ENCODE measurements at places on chromosomes 7 and 10.

DNA sequence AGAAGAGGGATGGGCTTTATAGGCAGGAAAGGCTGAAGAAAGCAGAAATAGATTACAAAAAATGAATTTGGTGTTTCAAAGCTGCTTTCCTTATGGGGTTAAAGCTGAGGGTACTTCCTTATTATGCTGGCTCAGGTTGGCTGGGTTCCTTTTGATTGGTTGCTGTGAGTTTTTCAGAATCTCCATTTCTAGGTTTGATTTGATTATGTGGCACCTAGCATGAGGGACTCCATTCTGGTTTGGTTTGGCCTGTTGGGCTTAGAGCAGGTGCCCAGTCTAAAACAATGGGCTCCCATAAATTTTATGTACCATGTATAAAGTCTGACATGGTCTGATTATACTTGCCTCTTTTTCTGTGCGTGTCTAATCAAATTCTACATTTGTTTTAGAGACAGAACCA is 362.7 kb downstream of the CXCL12 start:
- DNase-seq, result no peak

GRCh38 chr10:10677479-10677878 is 340.2 kb upstream of the CELF2 start:
- DNase-seq, result peak; percentile 33

GRCh38 chr10:133489816-133490588 is 36.3 kb downstream of the SCART1 start:
- DNase-seq, result no peak

- no peak for DNase-seq
Measured at GRCh38 chr10:101236376-101237080, 7.3 kb upstream of the LBX1 start.

DNA sequence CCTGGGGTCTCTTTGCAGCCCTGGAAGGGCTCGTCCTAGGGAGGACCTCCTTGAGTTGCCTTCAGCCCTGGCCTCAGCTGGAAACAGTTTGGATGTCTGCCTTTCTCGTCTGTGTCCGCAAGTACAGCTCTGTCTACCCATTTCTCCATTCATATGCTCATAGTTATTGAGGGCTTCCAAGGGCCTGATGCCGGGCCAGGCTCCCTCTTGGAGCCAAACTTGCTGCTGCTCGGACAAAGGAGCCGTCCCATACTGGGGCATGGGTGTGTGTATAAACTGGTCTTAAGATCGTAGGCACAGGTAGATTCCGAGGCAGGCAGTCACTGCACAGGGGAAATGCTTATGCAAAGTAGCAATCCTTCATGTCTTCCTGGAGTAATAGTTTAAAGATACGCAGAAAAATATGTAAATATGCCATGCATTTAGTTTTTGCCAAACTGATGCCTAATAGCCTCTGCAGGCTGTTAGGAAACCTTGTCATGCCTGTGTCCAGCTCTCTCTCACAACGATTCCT is 117.0 kb upstream of the BTBD16 start:
- no peak for DNase-seq

- DNase-seq, result no peak
Measured at GRCh38 chr10:128386231-128386630, 260.0 kb upstream of the MKI67 start.

- peak; percentile 75 for DNase-seq
Measured at GRCh38 chr7:116211006-116211912, 920 bp downstream of the TES start.

DNA sequence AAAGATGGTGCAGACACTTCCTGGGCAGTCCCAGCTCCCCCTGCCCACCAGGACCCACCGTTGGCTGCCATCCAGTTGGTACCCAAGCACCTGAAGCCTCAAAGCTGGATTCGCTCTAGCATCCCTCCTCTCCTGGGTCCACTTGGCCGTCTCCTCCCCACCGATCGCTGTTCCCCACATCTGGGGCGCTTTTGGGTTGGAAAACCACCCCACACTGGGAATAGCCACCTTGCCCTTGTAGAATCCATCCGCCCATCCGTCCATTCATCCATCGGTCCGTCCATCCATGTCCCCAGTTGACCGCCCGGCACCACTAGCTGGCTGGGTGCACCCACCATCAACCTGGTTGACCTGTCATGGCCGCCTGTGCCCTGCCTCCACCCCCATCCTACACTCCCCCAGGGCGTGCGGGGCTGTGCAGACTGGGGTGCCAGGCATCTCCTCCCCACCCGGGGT is 14.5 kb upstream of the LIMK1 start:
- DNase-seq, result no peak

- DNase-seq, result peak; percentile 83
Measured at GRCh38 chr10:70405037-70405824, 1.3 kb downstream of the EIF4EBP2 start.

- DNase-seq, result no peak
Measured at GRCh38 chr7:33798686-33799325, 106.5 kb upstream of the BMPER start.

- no peak for DNase-seq
Measured at GRCh38 chr7:31500656-31501055, 13.2 kb upstream of the ITPRID1 start.

DNA sequence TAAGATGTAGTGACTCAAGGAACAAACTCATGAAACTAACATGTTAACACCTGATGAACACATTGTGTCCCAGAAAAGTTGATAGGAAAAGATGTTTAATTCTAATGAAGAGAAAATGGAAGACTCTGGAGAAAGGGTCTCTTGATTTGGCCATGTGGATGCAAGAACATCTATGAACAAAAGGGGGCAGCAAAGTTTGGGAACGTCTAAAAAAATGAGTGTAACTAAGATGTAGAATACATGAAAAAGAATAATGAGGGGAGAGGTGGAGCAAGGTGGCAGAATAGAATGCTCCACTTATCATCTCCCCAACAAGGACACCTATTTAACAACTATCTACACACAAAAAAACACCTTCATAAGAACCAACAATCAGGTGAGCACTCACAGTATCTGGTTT is 805.1 kb downstream of the TNS3 start:
- DNase-seq, result no peak

DNA sequence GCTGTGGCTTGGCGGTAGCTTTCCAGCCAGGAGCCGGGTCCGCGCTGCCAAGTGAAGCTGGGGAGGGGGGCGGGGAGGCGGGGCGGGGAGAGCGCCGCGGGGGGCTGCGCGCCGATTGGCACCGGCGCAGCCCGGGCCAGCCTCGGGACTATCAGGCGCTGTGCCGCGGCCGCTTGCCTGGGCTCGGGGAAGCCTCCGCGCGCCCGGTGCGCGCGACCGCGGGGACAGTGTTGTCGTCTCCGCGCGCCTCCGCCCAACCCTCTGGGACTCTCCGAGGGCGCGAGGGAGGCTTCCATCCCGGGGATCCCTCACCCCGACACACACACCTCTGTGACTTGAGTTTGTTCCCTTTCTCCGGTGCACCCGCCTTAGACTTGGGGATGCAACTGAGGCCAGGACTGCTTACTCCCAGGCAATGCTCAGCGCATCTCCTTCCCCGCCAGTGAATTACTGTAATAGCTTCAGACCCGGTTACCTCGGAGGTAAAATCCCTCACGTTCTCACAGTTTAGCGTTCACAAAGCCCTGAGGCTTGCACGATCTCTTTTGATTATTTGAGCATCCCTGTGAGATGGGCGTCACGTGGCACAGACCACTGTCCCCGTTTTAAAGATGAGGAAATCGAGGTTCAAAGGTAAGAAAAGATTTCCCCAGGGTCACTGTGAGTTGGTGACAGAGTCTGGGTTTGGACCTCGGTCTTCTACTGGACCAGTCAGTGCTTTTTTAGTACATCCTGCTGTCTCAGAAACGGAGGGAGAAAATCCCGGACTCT is at the start of gene NKX1-2:
TSS of gene NKX1-2 (minus strand) at position 24 of the 771 bp plus-strand sequence. CDS start 92 bp downstream, outside the sequence.
- DNase-seq, result no peak

DNA sequence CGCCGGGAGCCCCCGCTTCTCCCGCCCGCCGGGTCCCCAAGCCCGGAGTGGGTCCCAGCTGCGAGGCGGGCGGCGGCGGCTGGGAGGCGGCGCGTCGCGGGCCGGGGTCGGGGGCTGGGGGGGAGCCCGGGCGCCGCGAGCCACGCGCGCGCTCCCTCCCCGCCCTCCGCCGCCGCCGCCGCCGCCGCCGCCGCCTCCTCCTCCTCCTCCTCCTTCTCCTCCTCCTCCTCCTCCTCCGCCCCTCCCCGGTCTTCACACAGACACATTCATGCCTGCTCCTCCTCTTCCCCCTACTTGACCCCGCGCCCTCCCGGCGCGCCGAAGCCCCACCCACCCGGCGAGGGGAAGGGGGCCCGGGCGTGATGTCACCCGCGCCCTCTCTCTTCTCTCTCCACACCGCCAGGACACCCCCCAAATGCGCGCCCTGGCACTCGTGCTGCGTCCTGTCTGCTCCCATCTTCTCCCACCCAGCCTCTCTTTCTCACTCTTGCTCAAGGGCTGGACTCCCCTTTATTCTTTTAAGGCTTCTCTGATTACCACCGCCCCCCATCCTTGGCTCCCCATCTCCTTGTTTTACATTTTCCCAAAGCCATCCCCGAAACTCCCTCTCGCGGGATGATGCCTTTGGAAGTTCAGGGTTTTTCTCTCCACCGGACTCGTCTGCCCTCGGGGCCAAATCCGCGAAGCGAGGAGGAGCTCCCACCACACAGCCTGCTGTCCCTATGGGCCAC is 967 bp upstream of the GLI3 start:
- no peak for DNase-seq

DNA sequence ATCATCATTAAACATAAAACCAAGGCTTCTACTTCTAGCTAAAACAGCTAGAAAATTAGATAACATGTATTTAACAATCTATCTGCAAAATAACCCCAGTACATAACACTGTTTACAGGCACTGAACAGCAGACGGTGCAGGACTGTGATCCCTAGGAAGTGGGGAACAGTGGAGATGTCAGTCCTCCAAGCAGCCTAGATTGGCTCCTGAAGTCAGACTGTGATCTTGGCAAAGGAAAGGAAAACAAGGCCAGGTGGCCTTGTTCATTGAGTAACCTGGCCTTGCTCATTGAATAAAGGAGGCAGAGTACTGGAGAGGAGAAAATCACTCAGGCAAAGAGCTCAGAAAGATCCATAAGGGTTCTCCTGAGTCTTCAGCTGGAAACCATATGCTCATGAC is 77.7 kb upstream of the DIP2C start:
- no peak for DNase-seq

DNA sequence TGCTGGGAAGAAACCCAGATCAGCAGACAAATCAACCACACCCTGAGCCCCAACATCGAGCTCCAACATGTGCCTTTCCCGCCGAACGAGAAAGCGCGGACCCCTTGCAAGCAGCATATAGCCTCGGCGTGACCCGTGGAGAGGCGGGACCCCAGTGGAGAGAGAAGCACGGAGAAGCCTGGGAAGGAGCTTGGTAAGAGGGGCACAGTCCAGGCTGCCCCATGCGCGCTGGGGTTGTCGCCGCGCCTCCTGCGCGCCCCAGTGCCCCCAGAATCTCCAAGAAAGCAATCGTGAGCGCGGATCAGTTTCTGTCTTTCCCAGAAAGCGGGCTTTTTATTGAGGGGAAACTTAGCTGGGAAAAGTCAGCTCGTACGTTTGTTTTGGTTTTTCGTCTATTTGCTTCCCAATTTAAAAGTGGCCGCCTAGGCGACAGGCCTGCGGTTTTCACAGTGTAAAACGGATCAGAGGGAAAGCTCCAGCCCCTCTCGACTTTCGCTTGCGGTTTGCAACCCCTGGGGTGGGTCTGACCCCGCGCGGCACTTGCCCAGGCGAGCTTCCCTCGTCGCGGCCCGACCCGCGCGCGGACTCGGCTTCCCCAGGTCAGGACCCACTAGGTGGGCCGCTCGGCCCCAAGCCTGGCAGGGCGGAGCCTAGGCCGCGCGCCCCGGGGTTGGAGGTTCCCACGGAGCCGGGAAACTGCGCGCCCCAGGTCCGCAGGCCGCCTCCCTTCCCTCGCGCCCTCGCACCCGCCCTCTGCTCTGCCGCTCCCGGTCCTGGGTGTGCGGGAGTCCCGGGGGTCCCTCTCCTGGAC is 31.1 kb downstream of the SKIDA1 start:
- DNase-seq, result no peak

GRCh38 chr10:103064956-103065355 is 128.1 kb downstream of the NT5C2 start:
- DNase-seq, result no peak

DNA sequence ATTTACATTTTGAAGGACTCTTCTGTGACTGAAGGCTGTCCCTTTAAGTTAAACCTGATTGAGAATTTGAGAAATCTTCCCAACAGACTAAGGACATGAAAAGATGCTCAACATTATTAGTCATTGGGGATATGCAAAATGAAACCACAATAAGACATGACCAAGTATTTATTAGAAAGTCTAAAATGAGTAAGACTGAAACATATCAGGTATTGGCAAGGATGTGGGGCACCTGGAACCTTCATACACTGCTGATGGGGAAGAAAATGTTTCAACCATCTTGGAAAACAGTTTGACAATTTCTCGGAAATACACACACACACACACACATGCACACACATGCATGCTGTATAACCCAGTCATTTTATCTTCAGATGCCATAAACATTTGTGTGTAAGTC is 132.1 kb upstream of the CDK6 start:
- no peak for DNase-seq

GRCh38 chr7:130442601-130443000 is 1.8 kb upstream of the CEP41 start:
- no peak for DNase-seq

DNA sequence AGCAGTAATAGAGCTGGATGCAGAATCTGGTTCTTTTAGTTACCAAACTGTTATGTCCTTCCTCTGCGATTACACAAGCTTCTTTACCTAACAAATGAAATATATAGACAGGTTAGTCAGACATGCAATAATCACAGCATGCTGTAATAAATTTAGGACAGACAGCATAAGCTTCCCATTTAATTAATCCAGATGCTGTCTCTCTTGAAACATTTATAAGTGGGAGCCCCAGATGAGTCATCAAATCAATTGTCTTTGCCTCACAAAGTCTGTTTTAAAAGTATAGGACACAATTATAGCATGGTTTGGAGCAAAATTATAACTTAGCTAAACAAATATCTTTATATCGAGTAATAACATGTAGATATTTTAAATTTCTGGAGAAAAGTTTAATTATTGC is 1.6 kb downstream of the CDNF start:
- no peak for DNase-seq

GRCh38 chr10:48653347-48653746 is 31.3 kb upstream of the WDFY4 start:
- no peak for DNase-seq

DNA sequence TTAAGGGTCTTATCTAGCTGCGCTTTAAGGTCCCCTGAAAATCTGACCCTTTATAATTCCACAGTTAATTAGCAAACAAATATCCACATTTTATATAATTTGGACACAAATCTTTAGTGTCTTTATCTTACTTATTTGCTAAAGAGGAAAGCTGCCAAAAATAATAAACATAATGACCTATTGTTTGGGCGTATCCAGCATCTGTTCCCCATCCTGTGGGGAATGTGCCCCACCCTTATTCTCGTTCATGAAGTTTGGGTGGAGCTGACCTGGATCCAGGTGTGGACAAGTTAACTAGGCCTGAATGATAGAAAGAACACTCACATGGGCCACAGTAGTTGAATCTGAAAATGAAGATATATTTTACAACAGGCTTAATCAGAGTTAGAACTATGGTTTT is 218.3 kb downstream of the CRPPA start:
- DNase-seq, result no peak

GRCh38 chr7:6430271-6430940 is 17.3 kb downstream of the DAGLB start:
- DNase-seq, result no peak
